Activated CD4-positive, alpha-beta T cell treated with anti-CD3 and anti-CD28 coated beads for 4 hours (primary cell): ENCODE measurements at places on chromosomes 1 and 21.

GRCh38 chr1:196516373-196516772 lies 91.9 kb downstream of the KCNT2 start:
- no peak for DNase-seq

DNA sequence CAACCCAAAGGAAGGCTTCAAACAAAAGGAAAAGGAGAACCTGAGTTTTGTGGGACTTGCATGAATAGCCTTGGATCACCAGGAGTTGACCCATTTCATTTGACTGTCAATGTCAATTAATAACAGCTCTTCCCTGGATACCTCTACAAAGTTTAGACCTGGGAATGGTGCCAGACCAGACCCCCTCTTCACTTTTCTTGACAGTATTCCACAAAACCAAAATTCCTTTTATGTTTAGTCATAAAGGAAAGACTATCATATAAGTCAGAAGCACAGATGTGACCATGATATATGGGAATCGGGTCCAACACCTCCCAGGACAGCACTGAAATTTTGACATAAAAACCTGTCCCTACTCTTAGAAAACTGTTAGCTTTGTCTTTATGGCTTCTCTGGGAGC lies 191.8 kb downstream of the LYPLAL1 start:
- DNase-seq: no peak

- no peak for DNase-seq
These were observed 4.3 kb downstream of the INTS7 start for GRCh38 chr1:212030936-212031528.

DNA sequence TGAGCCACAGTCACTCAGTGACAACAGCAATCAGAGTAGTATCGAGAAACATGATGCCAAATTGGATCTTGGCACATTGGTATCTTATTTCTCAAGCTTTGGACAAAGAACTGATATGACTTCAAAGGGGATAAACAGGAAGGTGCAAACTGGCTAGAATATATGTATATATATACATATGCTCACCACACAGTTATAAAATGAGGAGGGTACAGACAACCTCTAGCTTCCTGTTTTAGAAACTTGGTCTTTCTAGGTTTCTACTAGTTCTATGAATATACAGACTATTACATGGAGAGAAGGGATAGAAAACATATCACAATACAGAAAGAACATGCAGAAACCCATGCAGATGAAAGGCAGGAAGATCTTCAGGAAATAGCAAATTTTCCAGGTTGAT lies 292.1 kb upstream of the SNX7 start:
- DNase-seq: no peak

- no peak for DNase-seq
These were observed 7.9 kb downstream of the TRIM46 start for GRCh38 chr1:155181371-155182051.

DNA sequence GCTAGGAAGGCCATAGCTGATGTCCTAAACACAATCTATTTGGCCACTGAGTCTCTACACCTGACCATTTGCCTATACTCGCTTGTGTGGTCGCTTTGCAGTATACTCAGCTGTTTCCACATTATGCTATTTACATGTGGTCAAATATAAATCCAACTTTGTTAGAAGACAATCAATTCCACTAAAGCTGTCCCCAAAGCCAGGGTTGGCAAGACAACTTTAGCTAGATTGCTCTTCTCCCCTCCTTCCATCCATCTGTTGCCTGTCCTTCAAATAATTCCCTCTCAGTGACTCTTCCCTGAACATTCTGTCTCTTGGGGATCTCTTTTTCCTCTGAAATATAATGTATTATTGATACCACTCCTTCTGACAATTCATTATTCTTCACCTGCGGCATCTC lies 30.1 kb downstream of the AVPR1B start:
- DNase-seq: no peak

- no peak for DNase-seq
These were observed 202.7 kb downstream of the BACH1 start for GRCh38 chr21:29501451-29501850.

DNA sequence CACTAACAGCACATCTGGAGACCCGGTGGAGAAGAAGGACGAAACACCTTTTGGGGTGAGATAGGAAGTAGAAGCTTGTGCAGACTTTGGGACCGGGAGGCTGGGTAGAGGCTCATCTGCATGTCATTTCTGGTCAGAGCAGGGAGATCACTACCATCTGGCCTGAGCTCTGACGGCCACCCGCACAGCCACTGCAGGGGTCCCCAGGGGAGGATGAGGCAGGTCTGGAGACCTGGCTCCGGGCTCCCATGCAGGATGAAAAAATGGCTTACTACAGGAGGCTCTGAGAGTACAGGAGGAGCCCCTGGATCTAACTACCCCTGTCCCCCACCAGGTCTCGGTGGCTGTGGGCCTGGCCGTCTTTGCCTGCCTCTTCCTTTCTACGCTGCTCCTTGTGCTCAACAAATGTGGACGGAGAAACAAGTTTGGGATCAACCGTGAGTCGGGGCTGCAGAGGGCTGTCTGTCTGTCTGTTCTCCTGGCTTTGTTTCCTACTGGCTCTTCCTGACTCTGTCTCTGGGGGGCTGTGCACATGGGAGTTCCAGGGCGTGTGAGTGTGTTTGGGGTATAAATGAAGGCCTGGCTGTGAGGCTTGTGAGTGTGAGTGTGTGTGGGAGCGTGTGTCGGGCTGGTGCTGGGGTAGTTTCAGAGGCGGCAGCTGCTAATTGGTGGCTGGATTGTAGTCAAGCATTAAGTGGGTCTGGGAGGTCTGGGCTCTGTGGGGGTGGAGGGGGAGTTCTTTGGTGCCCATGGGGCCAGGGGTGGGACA lies 14.1 kb downstream of the NTRK1 start:
- no peak for DNase-seq

- DNase-seq: no peak
These were observed 14.6 kb downstream of the CEP350 start for GRCh38 chr1:179968994-179969919.

- no peak for DNase-seq
These were observed 113.6 kb downstream of the NMNAT2 start for GRCh38 chr1:183304440-183305107.

DNA sequence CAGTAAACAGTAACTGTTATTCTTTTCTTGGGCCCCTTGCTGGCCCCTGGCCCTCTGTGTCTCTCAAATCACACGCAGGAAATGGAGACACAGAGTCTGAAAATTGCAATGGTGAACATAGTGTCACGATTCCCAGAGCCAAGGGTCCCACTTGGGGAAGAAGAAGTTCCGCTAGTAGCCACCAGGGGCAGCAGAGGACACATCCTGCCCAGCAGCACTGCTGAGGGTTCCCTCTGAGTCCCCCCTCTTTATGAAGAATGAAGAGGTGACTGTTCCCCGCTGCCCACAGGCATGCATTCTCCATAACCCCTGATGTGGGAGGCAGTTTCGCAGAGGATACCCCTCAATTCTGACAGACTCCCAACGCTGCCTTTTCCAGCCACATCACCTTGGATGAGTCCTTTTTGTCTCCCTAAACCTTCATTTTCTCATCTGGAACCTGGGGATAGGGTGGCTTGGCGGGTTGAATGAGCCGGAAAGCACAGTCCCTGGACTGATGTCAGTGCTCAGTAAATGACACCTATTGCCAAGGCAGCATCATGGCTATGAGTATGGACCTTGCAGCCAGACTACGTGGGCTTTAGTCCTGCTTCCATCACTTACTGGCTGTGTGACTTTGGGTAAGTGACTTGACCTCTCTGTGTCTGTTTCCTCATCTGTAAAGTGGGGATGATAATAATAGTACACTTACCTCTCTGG lies 238.0 kb upstream of the TMEM51 start:
- no peak for DNase-seq

- no peak for DNase-seq
These were observed 59.1 kb downstream of the KCND3 start for GRCh38 chr1:111930356-111930755.

- DNase-seq: peak; percentile 18
These were observed 86.2 kb downstream of the SLC66A1 start for GRCh38 chr1:19398309-19398760.

GRCh38 chr1:94863919-94864318 lies 43.8 kb downstream of the SLC44A3 start:
- no peak for DNase-seq

GRCh38 chr1:113178106-113178505 lies 105.1 kb downstream of the LRIG2 start:
- DNase-seq: no peak

DNA sequence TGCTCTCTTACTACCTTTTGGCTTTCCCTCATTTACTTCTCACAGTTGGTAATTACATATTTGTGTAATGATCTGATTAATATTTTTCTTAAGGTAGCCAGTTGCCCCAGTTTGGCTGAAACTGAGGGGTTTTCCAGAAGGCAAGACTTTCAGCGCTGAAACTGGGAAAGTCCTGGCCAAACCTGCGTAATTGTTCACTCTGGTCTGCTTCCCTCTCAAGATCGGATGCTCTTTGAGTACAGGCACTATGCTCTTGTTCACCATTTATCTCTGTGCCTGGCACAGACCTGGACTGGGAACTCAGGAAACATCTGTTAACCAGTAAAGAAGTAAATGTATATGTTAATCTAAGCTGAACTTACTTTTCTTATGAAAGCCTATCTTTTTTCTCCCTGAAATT lies 209.6 kb upstream of the HOOK1 start:
- DNase-seq: no peak

DNA sequence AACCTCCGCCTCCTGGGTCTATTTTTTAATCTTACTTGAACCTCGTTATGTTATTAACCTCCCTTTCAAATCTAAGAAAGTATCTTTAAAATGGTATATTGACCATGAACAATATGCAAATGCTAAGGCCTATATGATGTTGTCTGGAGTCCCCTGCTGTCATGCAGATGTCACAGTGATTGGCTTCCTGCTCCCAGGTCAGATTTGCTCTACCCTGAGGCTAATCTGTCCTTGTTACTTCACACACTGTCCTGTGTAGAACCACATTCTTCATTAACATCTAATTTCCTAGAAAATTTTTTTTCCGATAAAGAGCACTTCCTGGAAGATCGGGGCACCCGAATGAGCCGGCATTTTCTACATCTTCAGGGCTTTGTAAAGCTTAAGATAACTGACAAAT lies 306.6 kb downstream of the MRPL39 start:
- no peak for DNase-seq

DNA sequence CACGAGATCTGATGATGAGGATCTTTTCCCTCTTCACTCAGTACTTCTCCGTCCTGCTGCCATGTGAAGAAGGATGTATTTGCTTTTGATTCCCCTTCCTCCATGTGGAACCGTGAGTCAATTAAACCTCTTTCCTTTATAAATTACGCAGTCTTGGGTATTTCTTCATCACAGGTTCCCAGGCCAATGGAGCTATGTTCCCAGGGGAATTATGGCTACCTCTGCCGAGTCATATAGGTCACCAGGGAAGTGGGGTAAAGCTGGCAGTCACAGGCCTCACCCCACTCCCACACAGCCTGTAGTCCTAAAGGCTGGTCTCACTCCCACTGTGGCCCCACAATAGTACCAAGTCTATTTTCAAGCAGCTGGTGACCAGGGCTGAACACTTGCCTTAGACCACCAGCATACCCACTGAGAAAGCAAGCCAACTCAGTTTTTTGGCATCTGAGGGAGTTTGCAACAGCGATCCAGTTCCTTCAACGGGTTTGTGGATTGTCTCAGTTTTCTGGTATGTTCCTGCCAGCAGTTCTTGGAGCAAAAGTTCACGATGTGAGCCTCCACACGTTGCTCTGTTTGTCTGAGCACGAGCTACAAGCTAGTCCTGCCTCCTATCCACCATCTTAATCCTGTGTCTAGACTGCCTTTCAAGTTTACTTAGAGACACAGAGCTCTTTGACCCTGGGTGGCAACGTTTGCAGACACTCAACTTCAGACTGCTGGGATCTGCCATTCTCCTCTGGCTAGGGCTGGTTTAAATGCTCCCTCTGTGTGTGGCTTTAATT lies 104.5 kb downstream of the CENPF start:
- DNase-seq: no peak

GRCh38 chr1:147579934-147580537 lies 38.7 kb downstream of the BCL9 start:
- no peak for DNase-seq

- DNase-seq: no peak
These were observed 29.1 kb upstream of the GRHL3 start for GRCh38 chr1:24289937-24290595.

DNA sequence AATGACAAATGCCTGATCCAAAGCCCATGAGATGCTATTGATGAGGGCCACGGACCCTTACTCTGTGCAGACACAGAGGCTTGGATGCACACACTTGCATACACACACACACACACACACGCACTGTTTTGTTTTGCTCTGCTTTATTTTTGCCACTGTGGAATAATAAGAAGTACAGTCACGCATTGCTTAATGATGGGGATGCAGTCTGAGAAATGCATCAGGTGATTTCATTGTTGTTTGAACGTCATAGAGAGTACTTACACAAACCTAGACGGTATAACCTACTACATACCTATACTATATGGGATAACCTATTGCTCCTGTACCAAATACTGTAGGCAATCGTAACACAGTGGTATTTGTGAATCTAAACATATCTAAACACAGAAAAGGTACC lies 104.4 kb downstream of the RHOU start:
- no peak for DNase-seq

DNA sequence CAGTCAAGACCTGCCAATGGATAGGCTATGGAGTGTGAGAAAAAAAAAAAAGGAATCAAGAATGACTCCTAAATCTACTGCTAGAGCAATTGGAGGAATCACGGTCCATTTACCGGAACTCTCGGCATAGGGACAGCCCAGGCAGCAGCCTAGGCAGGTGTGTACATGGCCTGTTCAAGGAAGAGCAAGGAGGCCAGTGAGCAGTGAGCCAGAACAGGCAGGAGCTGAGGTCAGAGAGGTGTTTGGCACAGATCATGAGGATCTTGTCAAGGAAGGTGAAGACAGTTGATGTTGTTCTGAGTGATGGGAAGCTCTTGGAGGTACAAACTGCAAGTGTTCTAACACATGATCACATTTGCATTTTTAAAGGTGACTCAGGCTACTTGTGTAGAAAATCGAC lies 40.6 kb upstream of the HHAT start:
- no peak for DNase-seq

DNA sequence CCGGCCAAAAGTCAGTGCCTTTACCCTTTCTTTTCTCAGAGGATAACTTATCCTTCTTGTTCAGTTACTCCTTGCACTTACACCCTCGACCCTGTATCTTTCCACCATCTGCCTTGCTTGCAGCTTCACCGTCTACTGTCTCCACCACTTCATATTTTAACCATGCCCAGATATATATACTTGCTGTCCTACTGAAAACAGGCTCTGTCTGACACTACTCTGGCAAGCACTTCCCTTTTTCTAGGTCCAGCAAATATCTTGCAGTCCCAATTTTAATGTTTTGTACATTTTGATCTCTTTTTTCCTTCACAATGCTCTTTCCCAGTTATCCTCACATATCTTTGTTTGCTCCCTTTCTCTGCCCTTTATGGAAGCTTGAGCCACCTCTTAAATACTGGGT lies 308.6 kb downstream of the TPR start:
- DNase-seq: no peak

GRCh38 chr1:113192242-113192641 lies 119.2 kb downstream of the LRIG2 start:
- no peak for DNase-seq

DNA sequence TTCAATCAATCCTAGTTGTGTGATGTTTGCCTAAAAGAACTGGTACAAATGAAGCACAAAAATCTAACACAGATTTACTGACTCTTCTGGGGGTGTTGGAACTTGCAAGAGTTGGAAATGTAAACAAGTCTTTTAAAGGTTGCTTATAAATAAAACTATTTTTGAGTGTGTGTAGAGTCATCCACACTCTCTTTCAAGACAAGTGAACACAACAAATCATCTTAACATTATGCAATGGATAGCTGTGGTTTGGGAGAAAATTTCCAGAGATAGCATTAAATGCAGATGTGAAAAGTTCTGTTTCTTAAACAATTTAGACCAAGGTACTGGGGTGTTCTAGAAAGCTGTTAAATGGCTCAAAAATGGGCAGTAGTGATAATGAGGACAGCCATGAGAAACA lies 28.7 kb downstream of the C1orf87 start:
- no peak for DNase-seq

GRCh38 chr1:58748666-58749065 lies 35.2 kb downstream of the JUN start:
- DNase-seq: no peak
